ENCODE measurements at places on chromosomes 11 and 22.

DNA sequence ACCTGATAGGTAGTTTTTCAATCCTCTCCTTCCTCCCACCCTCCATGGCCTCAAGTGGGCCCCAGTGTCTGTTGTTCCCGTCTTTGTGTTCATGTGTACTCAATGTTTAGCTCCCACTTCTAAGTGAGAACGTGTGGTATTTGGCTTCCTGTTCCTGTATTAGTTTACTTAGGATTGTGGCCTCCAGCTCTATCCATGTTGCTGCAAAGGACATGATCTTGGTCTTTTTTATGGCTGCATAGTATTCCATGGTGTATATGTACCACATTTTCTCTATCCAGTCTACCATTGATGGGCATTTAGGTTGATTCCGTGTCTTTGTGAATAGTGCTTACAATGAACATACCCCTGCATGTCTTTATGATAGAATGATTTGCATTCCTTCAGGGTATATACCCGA lies 54.1 kb upstream of the CFAP300 start:
- DNase-seq: no peak

GRCh38 chr11:125241104-125241503 lies 76.6 kb downstream of the PKNOX2 start:
- no peak for DNase-seq

GRCh38 chr11:64605244-64605560 lies 14.2 kb downstream of the SLC22A12 start:
- DNase-seq: no peak

DNA sequence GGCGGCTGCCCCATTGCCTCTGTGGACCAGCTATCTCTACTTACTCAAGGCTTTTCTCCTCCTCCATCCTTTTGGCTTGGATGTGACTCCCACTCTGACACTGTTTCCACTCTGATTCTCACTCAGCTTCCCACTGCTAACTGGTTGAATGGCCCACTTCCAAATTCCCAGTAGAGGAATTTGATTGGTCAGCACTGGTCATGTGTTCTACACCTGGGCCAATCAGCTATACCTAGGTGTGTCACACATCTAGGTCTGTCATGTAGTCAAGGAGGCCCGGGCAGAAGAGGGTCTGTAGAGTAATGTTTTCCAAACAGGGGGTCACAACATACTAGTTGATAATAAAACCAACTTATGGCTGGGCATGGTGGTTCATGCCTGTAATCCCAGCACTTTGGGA lies 53.3 kb downstream of the TPBGL start:
- no peak for DNase-seq

DNA sequence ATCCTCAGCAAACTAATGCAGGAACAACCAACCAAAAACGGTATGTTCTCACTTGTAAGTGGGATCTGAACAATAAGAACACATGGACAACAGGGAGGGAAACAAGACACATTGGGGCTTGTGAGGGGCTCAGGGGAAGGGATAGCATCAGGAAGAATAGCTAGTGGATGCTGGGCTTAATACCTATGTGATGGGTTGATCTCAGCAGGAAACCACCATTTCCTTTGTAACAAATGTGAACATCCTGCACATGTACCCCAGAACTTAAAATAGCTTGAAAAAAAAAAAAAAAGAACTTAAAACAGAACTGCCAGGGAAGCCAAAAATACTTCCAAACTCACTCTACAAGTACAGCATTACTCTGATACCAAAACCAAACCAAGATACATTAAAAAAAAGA lies 33.8 kb downstream of the CASP4 start:
- no peak for DNase-seq

- DNase-seq: no peak
Measured at GRCh38 chr11:60211206-60211605, 28.3 kb upstream of the MS4A6A start.

DNA sequence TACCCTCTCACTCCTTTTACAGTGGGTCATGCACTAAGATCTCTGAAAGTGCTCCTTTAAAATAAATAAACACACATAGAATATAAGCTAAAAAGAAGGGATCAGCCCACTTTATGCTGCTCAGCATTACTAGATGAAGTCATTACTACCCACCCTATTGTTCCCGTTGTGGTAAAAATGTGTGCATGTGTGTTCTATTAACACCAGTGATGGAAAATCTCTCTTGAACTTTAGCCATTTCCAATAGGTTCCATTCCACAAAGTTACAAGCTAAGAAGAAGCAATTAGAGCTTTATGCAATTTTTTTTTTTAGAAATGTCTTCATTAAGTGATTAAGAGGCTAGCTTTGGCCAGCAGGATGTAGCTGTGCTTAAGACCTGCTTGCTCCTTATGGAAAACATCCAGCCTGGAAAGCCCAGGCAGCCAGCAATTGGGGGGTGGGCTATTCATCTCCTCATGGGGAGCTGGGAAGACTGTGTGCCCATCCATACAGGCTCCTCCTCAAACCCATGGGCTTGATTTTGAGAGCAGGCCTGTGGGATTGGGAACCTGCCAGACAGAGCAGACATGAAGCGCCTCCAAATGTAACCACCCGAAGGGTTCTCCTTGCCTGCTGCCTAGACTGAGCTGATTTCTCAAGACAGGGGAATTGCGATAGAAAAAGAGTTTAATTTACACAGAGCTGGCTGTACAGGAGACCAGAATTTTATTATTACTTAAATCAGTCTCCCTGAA lies 92.9 kb upstream of the PARVA start:
- DNase-seq: no peak

- DNase-seq: no peak
Measured at GRCh38 chr11:46808799-46809431, 37.2 kb downstream of the CKAP5 start.

DNA sequence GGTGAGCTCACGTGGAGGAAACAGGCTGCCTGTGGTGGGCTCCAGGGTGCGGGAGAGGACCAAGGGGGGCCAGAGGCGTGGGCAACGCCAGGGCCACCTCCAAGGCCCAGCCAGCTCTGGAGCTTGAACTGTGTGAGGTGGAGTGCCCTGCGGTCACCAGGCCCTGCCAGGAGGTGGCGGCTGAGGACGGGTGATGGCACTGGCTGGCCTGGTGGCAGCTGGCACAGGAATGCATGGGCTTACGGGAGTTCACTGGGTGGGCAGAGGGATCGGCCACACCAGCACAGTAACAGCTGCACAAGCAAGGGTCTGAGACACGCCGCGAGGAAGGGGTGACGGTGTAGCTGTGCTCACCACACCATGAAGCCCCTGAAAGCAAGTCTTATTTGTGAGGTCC lies 15.8 kb downstream of the TOLLIP start:
- peak; percentile 31 for DNase-seq

DNA sequence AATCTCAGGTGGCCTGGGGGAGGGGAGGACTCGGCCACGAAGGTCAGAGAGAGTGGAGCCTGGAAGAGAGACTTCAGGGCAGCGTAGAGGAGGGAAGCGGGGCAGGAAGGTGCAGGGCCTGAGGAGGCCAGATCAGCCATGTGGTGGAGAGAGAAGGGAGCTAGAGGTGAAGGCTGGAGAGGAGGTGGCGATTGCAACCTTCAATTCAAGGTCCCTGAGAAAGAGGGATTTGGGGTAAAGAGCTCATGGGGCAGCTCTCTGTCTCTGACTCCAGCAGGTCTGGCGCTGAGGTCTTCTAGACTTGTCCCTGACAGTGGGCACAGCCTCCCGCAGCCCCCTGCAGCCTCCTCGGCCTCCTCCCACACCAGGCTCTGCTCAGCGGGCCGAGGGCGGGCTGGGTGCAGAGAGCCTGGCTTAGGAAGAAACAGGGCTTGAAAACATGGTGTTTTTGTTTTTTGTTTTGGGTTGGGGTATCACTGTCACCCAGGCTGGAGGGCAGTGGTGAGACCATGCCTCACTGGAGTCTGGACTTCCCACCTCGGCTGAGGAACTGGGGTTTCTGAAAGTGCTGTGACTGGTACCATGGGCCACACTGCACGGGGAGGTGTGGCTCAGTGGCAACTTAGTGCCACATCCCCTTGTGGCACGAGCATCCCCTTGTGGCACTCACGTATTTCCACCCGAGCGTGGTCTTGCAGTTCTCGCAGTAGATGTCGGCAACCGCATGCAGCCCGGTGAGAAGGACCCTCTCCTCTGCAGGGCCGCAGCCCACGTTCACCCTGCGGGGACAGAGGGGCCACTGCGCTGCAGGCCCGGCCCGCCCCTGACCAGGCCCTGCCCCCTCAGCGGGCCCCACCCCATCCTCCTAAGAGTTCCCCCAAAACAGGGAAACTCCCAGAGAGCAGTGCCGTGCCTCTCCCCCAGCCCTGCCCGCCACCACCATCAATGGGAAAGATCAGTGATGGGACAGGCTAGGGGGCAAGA lies 32.6 kb downstream of the YPEL1 start:
- no peak for DNase-seq

- no peak for DNase-seq
Measured at GRCh38 chr11:63855975-63856374, 17.1 kb downstream of the MARK2 start.

GRCh38 chr11:64856382-64857227 lies 12.2 kb upstream of the CDC42BPG start:
- DNase-seq: peak; percentile 86

DNA sequence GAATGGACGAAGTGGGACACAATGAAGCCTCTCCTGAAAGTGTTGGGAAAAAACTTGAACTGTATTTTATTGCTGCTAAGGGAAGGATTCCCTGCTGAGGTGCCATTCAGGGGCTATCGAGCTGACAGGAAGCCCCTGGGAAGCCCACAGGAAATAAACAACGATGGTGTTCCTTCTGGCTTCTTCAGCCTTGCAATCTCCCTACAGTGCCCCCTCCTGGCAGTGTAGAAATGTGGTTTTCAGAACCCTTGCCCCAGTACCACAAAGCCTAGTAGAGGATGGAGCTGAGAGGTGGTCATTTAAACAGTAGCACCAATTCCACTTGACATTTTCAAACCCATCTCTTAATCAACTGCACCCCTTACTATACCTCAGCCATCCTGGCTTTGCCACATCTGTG lies 676.7 kb upstream of the ARHGAP42 start:
- DNase-seq: no peak

GRCh38 chr11:66333896-66334604 lies 2.2 kb downstream of the RIN1 start:
- DNase-seq: no peak

DNA sequence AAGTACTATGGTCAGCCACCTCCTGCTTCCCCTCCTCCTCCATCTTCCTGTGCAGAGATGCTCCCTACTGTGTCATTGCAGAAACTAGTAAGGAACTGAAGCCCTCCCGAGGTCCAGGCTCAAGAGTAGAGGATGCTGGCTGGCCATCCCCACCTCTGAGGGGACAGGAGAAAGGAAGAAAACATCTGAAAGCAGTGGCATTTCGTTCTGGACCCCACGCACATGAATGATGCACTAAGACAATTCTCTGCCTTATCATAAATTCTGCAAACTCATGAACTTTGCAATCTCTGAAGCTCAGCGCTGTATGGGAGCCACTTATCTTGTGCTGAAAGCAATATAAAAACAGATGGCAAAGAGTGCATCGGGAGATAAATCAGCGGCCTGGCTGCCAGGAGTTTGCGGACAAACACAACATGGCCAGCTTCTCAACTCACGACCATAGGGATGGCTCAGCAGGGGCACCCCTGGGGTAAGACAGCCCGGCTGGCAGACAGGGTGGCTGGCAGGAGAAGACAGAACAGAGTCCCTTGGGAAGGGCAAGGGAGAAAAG lies 306.4 kb downstream of the NXPE2 start:
- no peak for DNase-seq

GRCh38 chr22:43235445-43236409 lies 48.8 kb upstream of the TTLL12 start:
- no peak for DNase-seq

DNA sequence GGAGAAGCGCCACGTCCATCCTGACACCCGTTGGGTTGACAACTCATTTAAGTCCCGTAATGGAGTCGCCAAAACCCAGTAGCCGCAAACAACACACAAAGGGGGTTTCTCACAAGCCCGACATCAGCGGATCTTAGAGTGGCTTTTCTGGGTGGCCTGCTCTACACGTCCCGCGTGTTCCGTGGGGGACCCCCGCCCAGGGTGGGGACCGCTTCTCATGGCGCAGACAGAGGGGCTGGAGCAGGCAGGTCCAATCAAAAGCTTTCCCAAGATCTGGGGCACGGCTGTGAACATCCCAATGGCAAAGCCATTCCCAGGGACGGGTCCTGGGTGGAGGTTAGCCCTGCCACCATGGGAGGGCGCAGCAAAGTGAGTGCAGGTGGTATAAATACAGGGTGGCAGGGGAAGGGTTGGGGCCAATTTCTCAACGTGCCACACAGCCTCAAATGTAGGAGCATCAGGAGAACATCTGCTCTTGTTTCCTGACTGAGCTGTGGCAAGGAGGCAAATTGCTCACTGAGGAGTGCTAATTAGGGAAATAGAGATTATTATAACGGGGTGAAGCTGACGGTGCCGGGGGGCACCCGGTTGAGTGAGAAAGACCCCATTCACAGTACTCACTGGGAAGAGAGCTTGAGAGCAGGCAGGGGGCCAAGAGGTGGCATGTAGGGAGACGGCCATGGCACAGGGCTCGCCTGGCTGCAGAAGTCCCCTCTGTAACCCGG lies 1447.2 kb downstream of the TBC1D22A start:
- DNase-seq: no peak

DNA sequence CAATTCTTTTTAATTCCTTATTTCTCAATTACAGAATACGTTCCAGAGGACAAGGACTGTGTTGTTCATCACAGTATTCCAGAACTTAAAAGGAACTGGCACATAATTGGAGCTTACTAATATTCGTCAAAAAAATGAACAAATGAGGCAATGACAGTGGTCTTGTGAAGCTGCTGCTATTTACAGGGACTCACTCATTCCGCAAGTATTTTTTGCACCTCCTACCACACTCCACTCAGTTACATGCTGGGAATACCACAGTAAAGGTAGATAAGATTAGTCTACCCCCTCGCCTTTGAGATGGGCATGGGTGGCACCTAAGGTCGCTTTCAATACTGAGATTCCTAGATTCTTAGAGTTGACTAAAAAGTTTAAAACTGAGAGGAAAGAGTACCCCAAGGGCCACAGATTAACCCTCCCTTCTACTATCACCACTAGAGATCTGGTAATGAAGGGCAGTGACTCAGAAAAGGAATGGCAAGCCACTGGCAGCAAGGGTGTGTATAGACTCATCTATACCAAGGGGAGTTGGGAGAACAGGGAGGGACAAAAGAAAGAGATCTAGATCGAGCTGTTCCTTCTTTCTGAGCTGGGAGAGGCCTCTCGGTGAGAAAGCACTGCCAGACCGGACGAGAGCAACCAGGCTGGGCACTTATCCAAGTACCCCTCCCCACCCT lies 85.0 kb downstream of the RPL27A start:
- no peak for DNase-seq

DNA sequence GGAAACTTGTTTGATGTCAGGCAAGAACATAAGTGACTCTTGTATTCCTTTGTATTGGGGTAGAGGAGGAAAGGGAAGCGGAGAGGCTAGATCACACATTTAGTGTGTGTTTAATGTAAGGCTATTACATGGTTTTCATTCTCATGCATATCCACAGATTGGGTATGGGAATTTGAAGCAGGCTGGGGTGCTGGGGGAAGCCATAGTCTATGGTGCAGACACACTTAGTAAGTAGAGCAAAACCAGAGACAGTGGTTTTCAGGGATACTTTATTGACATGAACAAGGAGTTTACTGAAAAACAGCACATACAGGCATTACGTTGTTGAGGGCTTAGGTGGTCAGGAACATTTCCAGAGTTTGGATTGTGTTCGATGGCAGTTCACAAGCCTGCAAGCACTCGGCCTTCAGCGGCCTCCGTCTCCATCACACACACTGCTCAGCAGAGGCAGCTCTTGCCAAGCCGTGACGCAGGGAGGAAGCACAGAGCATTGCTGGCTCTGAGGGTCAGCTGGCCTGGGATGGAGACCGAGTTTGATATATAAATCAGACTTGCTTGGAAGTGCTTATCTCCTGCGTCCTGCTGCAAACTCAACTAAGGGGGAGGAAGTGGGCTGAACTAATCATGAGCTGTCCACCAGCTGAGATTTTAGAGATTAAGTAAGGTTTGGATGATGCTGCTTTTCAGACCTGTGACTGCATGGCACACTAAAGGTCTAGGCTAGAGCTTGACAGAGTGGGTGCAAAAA lies 25.3 kb downstream of the SCN3B start:
- no peak for DNase-seq
